ENCODE measurements at places on chromosomes 2 and 18. TPM values are rescaled to one million over a fixed set of nuclear protein-coding genes. Genes with fewer than 3 reads are reported as not detected.

FKBP7 gene
- total RNA-seq, result 3.0 TPM

GRCh38 chr18:78776706-78777285 is 202.8 kb upstream of the SALL3 start:
- H3K27ac ChIP-seq, result no peak overlapping the region
- no peaks in the 10 kb centered on the region for H3K36me3 ChIP-seq
- no peak overlapping the region for H3K4me3 ChIP-seq
- no peaks in the 10 kb centered on the region for H3K27me3 ChIP-seq

- H3K36me3 ChIP-seq, result peaks cover 5% of the 10 kb centered on the region
- peak; percentile 34 for DNase-seq
- H3K27me3 ChIP-seq, result no peaks in the 10 kb centered on the region
Observed at GRCh38 chr2:85840091-85840490, 48.7 kb downstream of the ST3GAL5 start.

GRCh38 chr2:157479081-157480027 is 35.5 kb upstream of the CYTIP start:
- DNase-seq, result no peak
- H3K4me3 ChIP-seq, result peak overlapping the region; percentile 85
- H3K27ac ChIP-seq, result peak overlapping the region; percentile 100
- no peaks in the 10 kb centered on the region for H3K27me3 ChIP-seq
- H3K4me1 ChIP-seq, result peaks cover 95% of the 10 kb centered on the region
- H3K36me3 ChIP-seq, result peaks cover 10% of the 10 kb centered on the region
